Cerebellar cortex (tissue), 1 donor: ENCODE measurements at places on chromosomes 2 and 18.

DNA sequence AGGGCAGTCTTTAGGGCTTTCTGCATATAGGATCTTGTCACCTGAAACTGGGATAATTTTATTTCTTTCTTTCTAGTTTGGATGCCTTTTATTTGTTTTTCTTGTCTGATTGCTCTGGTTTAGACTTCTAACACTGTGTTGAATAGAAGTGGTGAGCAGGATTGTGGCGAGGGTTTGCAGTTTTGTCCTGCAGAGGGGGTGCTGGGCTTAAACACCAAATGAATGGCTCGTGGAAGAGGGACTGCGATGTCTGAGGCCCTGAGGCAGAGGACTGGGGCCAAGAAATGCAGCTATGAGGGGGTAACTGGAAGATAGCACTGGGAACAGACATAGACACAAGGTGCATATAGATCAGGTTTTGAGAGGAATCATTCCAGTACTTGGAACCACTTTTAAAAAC is 20.5 kb downstream of the UBE2F start:
- DNase-seq, result no peak

- DNase-seq, result no peak
Measured at GRCh38 chr2:223297788-223298187, 245.8 kb downstream of the KCNE4 start.

DNA sequence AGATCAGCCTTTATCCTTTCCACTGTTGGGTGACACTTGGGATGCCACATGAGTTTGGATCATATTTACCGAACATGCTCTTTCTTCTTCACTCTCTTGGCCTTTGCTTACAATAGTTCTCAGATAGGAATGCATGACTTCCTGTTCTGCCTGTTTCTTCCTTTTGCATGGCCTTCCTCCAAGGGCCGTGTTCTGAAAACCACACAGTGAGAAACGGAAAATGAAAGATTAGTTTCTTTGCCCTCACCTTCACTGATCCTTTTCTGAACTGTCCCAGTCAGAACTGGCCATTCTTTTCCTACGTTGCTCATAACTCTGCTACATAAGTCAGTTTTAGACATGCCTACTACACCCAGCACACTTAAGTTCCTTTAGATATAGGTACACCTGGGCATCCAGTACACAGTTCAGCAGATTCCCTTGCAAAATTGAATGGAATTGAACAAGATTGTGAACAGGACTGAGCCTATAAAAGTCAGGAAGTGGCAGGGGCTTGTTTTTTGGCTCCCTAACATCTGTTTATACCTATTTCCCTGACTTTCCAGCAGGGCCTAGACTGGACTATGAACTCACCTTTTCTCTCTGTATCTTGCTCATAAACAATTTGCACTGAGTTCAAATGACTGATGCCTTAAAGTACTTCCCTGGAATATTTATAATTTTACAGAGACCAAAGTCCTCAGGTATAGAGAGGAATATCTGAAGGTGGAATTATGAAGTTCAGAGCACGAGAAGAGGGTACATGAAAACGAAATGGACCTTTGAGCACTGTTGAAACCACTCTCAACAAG is 186.4 kb upstream of the ST6GAL2 start:
- DNase-seq, result no peak

- no peak for DNase-seq
Measured at GRCh38 chr2:120722568-120723421, 12.9 kb upstream of the GLI2 start.

GRCh38 chr2:133437492-133437891 is 130.8 kb downstream of the NCKAP5 start:
- no peak for DNase-seq

DNA sequence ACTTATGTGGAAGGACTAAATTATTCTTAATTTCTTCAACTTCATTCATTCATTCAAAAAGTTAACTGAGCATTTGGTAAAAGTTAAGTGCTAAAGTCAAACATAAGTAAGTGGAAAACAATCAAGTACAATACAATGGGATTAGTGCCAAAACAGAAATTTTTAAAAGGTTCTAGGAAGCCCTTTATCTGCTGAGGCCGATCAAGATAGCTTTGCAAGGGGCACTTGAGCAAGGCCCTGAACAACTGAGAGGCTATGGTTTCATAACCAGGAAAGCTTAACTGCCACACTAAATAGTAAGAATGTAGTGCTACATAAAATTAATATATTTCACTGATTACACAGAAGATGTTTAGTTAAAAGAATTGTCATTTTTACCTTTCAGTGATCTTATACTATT is 76.5 kb downstream of the NOL10 start:
- no peak for DNase-seq

DNA sequence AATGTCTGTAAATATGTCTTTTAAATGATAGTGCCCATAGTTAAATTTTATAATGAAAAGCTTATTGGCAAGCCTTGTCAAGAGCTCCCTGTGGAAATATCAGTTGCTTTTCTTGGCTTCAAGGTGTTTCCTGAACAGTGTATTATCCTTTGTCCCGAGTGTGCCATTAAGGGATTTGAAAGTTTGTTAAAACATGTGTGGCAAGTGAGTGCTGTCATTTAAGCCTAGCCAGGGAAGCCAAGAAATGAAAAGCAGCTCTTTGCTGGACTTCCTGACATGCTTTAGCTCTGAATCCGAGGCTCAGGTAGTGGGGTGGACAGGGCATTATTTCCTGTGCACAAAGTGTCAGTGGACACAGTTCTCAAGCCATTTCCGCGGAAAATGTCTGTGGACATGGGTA is 111.5 kb downstream of the DIS3L2 start:
- no peak for DNase-seq

GRCh38 chr2:152432206-152432653 is 97.3 kb downstream of the FMNL2 start:
- peak; percentile 96 for DNase-seq

- DNase-seq, result peak; percentile 15
Measured at GRCh38 chr18:13725566-13726231, 659 bp downstream of the FAM210A start.

DNA sequence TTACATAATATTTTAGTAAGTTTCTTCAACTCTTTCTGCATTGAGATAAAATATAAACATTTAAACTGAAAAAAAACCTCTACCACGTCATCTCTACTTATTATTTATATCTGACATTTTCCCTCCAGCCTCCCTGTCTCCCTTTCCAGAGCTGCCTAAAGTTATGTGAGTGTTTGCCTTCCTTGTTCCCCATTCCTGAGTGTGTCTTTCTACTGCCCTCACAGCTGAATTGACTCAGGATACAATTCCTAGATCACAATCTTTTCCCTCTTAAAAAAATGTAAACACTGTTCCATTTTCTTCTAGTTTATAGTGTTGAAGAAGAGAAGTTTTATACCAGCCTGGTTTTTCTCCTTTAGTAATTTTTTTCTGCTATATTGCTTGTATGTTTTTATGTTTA is 5.3 kb downstream of the TRPM8 start:
- DNase-seq, result no peak

GRCh38 chr18:44852818-44853217 is 172.1 kb downstream of the SETBP1 start:
- no peak for DNase-seq

DNA sequence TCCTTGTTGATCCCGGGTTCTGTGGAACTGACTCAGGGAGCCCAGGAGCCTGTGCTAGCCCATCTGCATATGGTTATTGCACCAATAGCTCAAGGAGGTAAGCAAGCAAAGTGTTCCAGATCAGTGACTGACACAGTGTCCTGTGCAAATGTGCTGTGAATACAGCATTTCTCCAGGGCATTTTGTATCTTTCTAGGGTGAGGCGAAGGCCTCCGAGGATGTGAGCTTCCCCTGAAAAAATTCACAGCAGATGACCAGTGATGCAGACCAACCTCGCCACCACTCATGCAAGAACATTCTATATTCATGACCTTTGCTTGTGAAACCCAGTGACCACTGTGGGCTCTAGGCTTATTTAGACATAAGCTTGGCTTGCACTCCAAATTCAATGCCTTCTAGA is 15.2 kb upstream of the NT5DC4 start:
- DNase-seq, result no peak

DNA sequence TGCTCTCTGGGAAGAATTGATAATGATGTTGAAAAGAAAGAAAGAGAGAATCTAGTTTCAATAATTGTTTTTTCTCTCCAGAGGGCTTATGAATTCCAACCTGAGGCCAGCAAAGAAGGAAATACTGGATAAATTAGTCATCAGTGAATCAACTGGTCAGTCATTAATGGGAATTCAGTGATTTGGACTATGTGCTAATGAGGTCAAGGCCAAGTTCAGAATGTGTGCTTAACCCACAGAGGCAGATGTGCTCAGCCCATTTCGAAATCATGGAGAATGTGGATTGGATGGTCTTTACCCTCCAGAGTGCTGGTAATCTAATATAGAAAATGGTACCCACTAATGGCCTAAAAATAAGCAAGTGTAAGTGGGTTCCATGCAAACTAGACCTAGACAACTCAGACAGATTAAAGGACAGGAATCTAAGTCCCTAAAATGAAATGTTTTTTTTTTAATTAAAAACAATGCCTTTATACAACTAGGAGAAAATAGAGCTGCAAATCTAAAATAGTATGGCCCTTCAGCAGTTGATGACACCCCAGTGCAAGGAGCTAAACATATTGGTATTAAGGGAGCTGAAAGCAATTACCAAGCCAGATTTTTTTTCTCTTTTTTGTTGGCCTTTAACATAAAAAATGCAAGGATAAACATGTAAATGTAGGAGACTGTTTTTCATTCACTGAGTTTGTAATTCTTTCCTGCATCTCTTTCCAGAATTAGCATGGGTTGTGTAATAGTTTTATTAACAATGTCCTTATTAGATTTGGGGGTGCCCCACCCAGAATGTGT is 296.9 kb downstream of the SATB2 start:
- no peak for DNase-seq

GRCh38 chr2:100235098-100235497 is 87.2 kb downstream of the LONRF2 start:
- DNase-seq, result no peak

GRCh38 chr2:107168141-107168540 is 282.2 kb upstream of the ST6GAL2 start:
- no peak for DNase-seq

- DNase-seq, result peak; percentile 72
Measured at GRCh38 chr2:233481368-233482142, 85.0 kb downstream of the USP40 start.

DNA sequence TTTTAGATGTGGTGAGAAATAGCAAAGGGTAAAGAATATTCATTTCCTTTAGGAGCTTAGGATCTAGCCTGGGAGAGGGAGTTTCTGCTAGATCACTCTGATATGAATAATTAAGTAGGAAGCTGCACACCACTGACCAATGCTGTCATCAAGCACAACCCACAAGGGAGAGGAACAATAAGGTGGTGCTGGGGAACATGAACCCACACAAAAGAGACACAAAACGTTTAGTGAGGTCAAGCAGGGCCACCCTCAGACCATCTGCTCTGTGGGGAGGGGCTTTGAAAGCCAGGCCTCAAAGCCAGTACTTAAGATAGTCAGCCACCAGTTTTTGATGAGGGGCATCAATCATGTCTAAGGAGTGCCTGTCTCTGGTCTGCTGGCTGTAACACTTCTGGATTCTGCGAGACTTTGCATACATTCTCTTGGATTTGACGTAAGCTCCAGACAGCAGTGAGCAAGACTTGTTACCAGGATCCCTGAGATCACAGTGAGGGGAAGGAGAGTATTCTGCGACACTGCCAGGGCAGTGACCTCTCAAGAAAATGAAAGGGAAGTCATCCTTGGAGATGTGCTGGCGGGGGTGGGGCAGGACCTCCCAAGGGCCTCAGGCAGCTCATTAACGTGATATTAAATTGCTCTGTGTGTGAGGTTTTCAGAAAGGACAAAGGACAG is 127.0 kb downstream of the CCBE1 start:
- DNase-seq, result no peak

DNA sequence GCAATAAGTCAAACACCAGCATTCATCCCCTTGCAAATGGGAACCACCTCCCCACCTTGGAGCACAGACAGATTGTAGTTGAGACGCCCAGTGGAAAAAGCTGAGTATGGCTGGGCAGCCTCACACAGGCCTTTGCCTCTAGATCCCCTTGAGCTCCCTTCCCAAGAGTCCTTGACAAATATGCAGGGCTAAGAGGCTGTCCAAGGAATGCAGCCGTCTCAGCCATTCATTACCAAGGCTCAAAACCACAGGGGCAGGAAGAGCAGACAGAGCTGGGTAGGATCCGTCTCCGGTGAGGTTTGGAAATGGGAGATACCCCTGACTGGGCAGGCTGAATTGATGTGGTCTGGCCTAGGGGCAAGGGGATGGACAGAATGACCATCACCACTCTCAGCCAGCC is 557.1 kb downstream of the TNS1 start:
- no peak for DNase-seq

GRCh38 chr2:84323890-84324289 is 135.2 kb downstream of the SUCLG1 start:
- no peak for DNase-seq

- DNase-seq, result no peak
Measured at GRCh38 chr2:65240657-65241056, 13.0 kb downstream of the ACTR2 start.

DNA sequence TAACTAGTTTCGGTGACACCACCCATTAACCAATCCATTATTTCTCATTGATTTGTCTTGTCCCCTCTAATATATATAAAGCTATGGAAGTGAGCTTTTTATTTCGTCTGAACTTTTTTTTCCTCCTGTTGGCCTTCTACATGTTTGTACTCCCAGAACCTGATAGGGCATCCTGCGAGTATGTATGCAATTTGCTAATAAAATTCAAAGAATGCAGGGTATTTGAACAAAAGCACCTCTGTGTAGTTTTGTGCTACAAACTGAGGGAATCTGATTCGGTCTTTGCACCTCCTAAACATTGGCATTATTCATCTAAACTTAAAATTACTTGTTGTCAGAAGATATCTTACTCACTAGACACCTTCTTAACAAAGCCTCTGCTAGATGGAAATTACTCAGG is 242.9 kb upstream of the TMEFF2 start:
- DNase-seq, result no peak

GRCh38 chr2:152245653-152246052 is 70.1 kb upstream of the STAM2 start:
- no peak for DNase-seq

- DNase-seq, result peak; percentile 84
Measured at GRCh38 chr18:34219651-34220050, 5.1 kb downstream of the NOL4 start.
